ENCODE measurements at places on chromosomes 6 and 20. TPM values are rescaled to one million over a fixed set of nuclear protein-coding genes. Genes with fewer than 3 reads are reported as not detected.

- H3K27ac ChIP-seq = no peak overlapping the region
- H3K4me3 ChIP-seq = no peak overlapping the region
- H3K27me3 ChIP-seq = peaks cover 4% of the 10 kb centered on the region
- H3K4me1 ChIP-seq = no peaks in the 10 kb centered on the region
Observed at GRCh38 chr6:70028926-70029325, 162.6 kb downstream of the COL19A1 start.

DNA sequence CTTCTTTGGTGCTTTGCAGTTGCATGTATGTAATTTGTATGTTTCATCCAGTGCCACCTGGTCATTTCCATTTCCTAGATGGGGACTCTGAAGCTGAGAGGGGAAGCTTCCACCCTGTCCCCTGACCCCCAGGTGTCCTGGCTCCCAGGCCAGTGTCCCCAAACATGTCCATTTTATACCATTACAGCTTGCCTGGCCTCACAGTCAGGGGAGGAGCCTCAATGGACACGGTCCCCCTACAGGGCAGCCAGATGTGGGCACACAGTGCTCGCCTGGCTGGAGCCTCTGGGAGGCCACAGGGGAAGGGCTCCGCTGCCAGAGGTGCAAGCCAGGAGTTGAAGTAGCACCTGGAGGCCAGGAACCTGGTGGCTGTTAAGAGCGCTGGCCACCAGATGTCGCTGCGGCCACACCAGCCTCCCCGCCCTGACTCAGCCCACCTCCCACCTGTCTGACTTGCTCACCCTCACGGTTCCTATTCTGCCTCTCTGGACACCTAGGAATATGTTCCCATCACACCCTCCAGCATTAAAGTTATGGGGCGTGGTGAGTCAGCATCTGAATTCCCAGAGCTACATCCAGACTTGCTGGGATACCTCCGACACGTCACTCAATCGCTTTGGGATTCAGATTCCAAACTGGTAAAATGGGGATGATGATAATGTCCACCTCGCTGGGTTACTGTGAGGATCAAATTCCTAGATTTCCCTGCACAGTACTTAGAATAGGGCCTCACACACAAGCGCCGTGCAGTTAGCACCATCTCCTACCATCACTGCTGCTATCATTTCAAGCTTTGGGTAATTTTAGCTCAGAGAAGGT, 107.4 kb downstream of the SULF2 start:
- no peak overlapping the region for H3K27ac ChIP-seq
- peak; percentile 68 for DNase-seq
- H3K27me3 ChIP-seq = no peaks in the 10 kb centered on the region
- H3K36me3 ChIP-seq = no peaks in the 10 kb centered on the region
- no peak overlapping the region for H3K4me3 ChIP-seq
- peaks cover 2% of the 10 kb centered on the region for H3K4me1 ChIP-seq

GRCh38 chr6:19380293-19380692, 456.9 kb upstream of the ID4 start:
- H3K27ac ChIP-seq = no peak overlapping the region
- no peaks in the 10 kb centered on the region for H3K27me3 ChIP-seq
- H3K36me3 ChIP-seq = no peaks in the 10 kb centered on the region
- H3K4me1 ChIP-seq = no peaks in the 10 kb centered on the region
- DNase-seq = no peak
- no peak overlapping the region for H3K4me3 ChIP-seq

DNA sequence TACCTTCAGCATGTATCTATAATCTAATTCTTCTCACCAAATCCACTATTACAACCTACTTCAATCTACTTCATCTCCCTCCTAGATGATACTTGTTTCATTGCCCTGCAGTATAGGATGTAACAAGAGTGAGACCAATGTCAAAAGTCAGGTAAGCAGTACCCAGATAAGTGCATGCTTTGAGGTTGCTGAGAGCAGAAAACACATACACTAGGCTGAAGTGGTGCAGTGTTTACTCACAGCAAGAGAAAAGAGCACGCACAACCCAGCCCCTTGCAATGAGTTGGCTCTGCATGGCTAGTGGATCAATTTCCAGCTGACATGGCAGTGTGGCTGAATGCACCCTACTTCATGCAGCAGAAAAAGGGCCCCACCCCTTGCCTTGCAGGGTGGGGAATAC, 199.9 kb downstream of the EPHA7 start:
- no peaks in the 10 kb centered on the region for H3K36me3 ChIP-seq
- no peaks in the 10 kb centered on the region for H3K27me3 ChIP-seq
- no peak overlapping the region for H3K4me3 ChIP-seq

GRCh38 chr20:90651-91050, 3.2 kb downstream of the DEFB125 start:
- H3K36me3 ChIP-seq = no peaks in the 10 kb centered on the region
- no peak overlapping the region for H3K4me3 ChIP-seq

DNA sequence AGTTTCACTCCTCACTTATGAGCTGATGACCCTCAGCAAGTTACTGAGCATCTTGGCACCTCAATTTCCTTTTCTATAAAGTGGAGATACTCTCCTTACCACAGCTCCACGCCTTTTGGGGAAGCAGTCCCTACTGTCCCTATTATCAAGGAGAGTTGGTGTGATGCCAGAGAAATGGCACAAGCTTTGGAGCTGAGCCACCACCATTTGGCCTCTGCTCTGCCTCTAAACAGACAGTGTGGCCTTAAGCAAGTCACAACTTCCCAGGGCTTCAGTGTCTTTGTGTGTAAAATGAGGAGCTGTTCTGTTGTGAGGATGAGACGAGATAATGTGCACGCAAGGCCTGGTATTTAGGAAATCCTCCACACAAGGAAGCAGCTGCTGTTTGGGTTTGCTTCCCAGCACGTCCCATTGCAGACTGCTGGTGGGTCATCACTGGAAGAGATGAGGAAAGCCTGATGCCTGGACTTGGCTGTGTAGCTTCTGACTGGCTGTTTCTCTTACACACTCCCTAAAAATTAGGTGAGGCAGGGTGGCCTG, 18.5 kb downstream of the NSFL1C start:
- peaks cover 25% of the 10 kb centered on the region for H3K36me3 ChIP-seq
- no peak overlapping the region for H3K27ac ChIP-seq
- no peak overlapping the region for H3K4me3 ChIP-seq
- H3K4me1 ChIP-seq = no peaks in the 10 kb centered on the region

- no peaks in the 10 kb centered on the region for H3K27me3 ChIP-seq
- H3K36me3 ChIP-seq = peaks cover 3% of the 10 kb centered on the region
- H3K4me3 ChIP-seq = no peak overlapping the region
- H3K4me1 ChIP-seq = no peaks in the 10 kb centered on the region
Observed at GRCh38 chr20:14986656-14987055, 649.2 kb upstream of the FLRT3 start.

- H3K36me3 ChIP-seq = no peaks in the 10 kb centered on the region
- no peak for DNase-seq
- peaks cover 19% of the 10 kb centered on the region for H3K4me1 ChIP-seq
Observed at GRCh38 chr6:37693546-37694250, 4.0 kb downstream of the MDGA1 start.

- no peak for DNase-seq
- peaks cover 60% of the 10 kb centered on the region for H3K27me3 ChIP-seq
- H3K36me3 ChIP-seq = no peaks in the 10 kb centered on the region
- H3K4me3 ChIP-seq = no peak overlapping the region
- H3K27ac ChIP-seq = no peak overlapping the region
Observed at GRCh38 chr6:138157986-138158638, 3.6 kb upstream of the ARFGEF3 start.

The RAMACL gene
- total RNA-seq = 0.22 TPM

The IFNGR1 gene
- total RNA-seq = 20.5 TPM

The TRIM40 gene
- total RNA-seq = not detected

The DZANK1 gene
- 1.7 TPM for total RNA-seq

The IGF2R gene
- 74.9 TPM for total RNA-seq

The TCF21 gene
- total RNA-seq = not detected

The MACROD2 gene
- total RNA-seq = 0.14 TPM

The MRAP2 gene
- total RNA-seq = not detected

All from activated naive CD8-positive, alpha-beta T cell treated with anti-CD3 and anti-CD28 coated beads for 36 hours (primary cell).